ENCODE measurements at places on chromosomes 12 and 14.

DNA sequence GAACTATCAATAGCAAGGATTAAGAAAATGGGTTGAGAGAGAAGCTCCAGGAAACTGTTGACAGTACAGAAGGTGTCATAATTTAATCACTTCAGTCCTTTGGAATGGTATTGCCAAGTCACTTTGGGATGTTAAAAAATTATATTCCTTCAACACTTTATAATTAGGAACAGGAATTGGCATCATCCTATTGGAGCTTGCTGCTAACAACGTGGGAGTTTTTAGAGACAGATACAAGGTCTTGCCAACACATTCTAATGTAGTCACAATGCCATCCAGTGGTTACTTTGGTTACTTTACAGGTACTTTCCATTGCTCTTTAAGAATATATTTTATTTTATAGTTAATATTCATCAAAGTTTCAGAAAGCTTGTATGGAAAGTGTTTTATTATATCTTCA is 310.1 kb downstream of the SYT1 start:
- no peak for DNase-seq

GRCh38 chr12:31362759-31363415 is 36.9 kb upstream of the SINHCAF start:
- peak; percentile 2 for DNase-seq

- DNase-seq: no peak
Measured at GRCh38 chr12:42568952-42569915, 20.3 kb downstream of the PRICKLE1 start.

DNA sequence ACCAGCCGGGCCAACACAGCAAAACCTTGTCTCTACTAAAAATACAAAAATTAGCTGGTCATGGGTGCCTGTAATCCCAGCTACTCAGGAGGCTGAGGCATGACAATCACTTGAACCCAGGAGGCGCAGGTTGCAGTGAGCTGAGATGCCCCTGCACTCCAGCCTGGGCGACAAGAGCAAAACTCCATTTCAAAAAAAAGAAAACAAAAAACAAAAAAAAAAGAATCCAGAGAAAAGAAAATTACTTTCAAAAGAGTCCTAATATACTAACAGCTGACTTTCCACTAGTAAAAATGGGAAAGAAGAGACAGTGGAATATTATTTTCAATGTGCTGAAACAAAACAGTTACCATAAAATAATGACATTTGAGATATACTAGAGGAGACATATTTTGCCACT is 8.3 kb upstream of the INSM2 start:
- no peak for DNase-seq

GRCh38 chr14:105930572-105930971 is 404.2 kb downstream of the TMEM121 start:
- no peak for DNase-seq

- DNase-seq: no peak
Measured at GRCh38 chr12:80273144-80273543, 170.9 kb upstream of the PTPRQ start.

DNA sequence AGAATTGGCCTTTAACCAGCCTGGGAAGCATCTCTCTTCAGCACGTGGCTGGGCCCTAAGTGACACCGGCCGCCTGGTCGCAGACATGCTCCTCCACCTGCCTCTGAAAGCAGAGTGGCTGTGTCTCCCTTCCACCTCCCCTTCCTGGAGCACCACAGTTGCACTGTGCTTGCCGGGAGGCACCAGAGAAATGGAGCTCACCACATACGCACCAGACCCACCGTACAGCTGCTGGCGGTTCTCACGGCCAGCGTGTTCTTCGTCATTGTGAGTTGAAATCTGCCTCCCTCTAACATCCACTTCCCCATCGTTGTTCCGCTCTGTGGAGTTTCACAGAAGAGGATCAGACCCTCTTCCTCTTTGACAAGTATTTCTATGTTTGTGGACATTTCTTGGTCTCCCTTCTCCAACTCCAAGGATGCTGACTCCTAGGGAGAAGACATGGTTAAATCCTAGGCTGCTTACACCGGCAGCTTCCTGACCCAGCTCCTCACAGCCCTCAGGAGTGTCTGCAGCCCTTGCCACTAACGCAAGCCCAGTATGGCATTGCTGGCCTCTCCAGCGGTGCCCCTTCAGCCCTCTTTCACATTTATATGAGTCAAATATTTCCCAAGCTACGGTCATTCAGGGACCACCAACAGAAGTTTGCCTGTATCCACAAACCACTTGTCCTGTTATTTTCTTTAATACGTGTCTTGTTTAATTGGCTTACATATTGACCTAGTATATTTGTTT is 11.5 kb upstream of the KRT5 start:
- DNase-seq: no peak

DNA sequence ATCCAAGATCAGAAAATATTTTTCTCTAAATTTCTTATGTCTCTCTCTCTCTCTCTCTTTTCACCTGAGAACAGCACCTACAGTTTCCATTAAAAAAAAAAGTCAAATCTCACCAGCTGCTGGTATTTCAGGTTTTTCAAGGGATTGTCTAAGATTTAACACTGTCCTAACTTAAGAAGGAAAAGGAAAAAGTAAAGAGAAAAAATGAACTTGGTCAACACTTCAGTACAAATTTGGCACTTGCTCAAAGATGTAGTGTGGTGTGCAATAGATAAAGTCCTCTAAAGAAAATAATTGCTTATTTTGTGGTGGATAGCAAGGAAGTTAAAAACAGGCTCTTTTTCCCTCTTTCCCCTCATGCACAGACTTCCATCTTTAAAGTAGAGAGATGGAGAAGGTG is 416.2 kb downstream of the SOX5 start:
- no peak for DNase-seq

DNA sequence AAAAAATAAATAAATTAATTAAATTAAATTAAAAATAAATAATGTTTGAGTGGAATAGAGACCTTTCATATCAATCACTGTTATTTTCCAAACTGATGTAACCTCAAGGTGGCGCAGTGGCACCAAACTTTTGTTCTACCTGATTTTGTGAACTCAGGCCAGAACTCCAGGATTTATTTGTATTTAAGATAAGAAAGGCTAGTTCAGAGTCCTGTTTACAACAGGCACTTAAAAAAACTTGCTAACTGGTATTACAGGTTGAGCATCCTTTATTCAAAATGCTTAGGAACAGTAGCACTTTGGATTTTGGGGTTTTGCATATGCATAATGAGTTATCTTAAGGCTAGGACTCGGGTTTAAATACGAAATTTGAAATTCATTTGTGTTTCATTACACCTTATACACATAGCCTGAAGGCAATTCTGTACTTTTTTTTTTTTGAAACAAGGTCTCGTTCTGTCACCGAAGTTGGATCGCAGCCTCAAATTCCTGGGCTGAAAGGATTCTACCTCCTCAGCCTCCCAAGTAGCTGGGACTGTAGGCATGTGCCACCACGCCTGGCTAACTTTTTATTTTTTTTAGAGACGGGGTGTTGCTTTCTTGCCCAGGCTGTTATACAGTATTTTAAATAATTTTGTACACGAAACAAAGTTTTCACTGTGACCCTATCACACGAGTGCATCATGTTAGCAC is 32.4 kb downstream of the YY1 start:
- DNase-seq: no peak

GRCh38 chr14:56195704-56196103 is 77.5 kb downstream of the PELI2 start:
- no peak for DNase-seq

DNA sequence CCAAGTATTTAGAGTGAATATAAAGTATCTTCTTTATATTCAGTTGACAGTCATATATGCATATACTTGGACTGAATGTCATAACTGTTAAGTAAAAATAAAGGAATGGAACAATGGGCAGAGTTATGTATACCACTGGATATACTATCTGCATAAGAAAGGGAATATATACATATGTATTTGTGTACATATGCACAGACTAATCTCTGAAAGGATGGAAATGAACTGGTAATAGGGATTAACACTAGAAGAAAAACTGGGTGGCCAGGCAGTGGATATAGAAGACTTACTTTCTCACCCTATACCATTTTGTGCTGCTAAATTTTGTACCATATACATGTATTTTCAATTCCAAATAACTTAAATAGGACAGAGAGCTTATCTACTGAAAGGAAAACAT is 200.1 kb downstream of the MED13L start:
- no peak for DNase-seq

GRCh38 chr12:117662620-117663395 is 301.4 kb upstream of the NOS1 start:
- DNase-seq: no peak

DNA sequence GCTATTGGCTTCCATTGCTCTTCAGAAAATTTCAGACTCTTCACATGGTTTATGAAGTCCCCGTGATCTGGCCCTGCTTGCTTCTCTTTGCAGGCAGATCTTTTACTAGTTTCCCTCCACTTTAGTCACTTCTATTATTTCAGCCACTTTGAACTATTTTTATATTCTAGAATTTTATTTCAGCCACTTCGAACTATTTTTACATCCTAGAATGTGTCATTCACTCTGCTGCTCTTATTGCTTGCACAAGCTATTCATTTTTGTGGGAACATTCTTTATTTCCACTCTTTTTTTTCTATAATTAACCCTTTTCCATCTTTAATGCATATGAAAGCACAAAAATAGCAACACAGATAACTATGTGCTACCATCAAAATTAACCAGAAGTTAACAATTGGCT is 24.5 kb downstream of the TSHR start:
- no peak for DNase-seq

DNA sequence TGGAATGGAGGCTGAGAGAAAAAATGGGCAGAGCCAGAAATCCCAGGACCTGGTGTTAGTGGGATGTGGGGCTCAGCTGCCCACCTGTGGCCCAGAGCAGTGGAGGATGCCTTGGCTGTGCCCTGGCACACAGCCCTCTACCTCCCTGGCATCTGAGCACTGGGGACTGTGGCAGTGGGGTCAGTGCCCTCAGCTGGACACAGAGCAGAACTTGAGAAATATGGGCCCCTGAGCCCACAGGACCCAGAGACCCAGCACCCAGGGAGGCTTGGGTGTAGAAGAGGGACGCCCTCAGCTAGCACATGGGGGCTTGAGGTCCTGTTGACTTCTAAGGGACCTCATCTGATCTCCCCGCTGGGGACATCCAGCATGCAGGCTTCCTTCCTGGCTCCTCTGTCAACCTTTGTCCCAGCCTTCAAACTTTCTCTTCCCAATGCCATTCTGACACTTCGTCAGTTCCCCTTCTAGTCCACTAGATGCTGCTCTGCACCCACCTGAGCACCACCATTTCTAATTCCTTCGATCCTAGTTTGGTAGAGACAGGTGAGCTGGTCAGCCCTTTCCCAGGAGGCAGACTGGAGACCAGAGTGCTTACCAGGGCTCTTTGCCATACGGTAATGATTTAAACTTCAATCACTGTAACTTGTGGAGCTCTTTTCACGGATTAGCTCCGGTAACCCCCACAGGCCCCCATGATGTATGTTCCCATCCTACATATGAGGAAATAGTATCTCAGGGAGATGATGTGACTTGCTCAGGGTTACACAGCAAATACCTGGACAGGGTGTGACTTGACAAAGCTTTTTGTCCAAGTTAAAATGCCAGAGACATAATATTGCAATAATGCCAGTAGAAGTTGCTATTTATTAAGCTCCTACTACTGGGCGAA is 143.7 kb downstream of the ASCL4 start:
- DNase-seq: no peak

DNA sequence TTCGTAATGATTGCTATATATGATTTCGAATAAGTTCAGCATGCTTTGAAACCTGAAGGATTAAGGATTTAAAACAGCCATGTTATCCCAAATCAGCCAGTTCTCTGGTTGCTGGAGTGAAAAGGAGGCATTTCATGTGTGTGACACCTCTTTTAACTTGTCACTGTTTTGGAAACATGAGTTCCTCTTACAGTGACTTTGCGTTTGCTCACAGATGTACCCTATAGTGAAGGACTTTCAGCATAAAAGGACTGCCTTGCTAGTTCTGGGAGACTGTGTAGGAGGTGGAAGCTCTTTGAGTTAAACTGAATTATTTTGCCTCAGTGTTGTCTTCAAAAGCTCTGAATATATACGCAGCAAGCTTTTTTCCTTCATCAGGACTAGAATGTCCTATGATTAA is 7.6 kb downstream of the RNASE11 start:
- no peak for DNase-seq

DNA sequence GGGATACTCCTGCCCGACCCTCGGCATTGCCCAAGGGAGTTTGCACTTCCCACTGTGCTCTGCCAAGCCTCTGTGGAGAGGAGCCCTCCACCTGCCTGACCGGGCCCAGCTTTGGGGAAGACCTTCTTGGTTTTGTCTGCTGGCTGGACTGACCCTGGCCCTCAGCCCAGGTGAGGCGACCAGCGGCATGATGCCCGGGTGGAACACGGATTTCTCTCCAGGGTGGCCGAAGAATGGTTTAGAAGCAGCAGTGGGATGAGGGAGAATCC is 15.6 kb downstream of the ZBTB42 start:
- DNase-seq: no peak

DNA sequence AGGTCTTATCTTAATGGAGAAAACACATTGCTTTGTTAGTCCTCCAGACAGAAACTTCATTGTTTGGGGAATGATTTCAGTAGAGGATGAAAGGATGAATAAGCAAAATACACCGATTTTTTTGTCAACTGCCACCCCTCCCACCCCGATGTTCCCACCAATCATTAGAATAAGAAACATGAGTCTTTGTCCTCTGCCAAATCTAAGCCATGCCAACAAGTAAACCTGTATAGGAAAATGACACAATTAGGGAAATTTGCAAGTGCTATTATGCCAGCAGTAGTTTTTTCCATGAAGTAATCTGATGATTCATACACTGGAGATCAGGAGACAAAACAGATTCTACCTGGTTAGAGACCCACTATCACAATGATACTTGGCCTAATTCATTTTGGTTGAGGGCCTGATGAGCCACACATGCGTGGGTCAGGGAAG is 35.9 kb downstream of the FLRT2 start:
- DNase-seq: no peak

All from activated T-cell treated with anti-CD3 and anti-CD28 coated beads for 24 hours (primary cell).